ENCODE measurements at places on chromosomes 2 and 18. TPM values are rescaled to one million over a fixed set of nuclear protein-coding genes. Genes with fewer than 3 reads are reported as not detected.

UCN gene
- 6.5 TPM for total RNA-seq

GRCh38 chr18:56789004-56789888 lies 138.1 kb downstream of the WDR7 start:
- no peaks in the 10 kb centered on the region for H3K36me3 ChIP-seq
- peak; percentile 4 for DNase-seq
- H3K4me3 ChIP-seq: no peak overlapping the region
- H3K27me3 ChIP-seq: no peaks in the 10 kb centered on the region

RAB27B gene
- 1.6 TPM for total RNA-seq

DNA sequence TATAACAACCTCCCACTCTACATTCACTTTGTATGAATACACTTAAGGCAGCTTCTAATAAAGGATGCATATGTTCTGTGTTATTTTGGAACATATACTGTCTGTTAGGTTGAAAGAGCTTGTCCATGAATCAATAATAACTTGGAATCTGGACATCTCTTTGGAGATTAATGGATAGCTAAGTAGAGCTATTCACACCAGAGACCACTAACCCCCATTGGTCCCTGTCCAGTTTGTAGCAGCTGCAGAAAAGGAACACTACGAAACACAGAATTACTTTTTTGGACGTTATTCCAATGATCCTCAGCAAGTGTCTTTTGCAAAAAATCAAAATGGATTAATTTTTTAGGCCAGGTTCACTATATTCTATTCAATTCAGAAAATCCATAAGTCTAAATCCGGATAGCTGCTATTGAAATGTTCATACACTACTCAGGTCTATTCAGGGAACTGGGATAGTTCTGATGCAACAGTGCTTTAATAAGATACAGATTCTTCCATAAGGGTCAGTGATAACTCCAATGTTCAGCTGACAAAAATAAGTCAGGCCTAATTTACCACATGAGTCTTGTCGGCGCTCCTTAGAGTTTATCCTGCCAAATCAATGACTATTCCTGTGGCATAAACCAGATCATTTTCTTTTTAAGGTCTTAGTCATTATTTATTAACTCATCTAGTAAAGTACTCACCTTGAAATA lies 44.2 kb downstream of the NRXN1 start:
- no peak overlapping the region for H3K27ac ChIP-seq
- DNase-seq: no peak
- H3K4me3 ChIP-seq: no peak overlapping the region
- H3K36me3 ChIP-seq: no peaks in the 10 kb centered on the region
- no peaks in the 10 kb centered on the region for H3K27me3 ChIP-seq

ADCYAP1 gene
- 0.34 TPM for total RNA-seq

- H3K4me3 ChIP-seq: no peak overlapping the region
- no peaks in the 10 kb centered on the region for H3K27me3 ChIP-seq
- no peaks in the 10 kb centered on the region for H3K4me1 ChIP-seq
- H3K36me3 ChIP-seq: no peaks in the 10 kb centered on the region
These were observed 69.1 kb downstream of the TNFRSF11A start for GRCh38 chr18:62394006-62394763.

DNA sequence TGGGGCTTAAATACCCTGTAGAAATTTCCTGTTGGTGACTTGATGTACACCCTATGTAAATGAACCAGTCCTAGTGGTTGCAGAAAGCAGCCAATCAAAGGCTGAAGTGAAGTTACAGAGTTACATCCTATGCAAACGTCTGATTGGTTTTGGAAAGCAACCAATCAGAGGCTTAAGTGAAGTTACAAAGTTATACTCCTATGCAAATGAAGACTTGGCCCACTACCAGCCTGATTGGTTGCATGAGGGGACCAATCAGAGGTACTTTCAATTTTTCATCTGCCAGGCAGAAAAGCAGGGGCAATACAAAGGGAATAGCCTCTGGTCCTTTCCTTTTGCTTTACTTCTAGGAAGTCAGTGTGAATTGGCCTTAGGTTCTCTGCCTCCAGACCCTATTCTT lies 13.6 kb upstream of the ZNF397 start:
- H3K27ac ChIP-seq: no peak overlapping the region
- H3K4me3 ChIP-seq: no peak overlapping the region
- DNase-seq: no peak
- no peaks in the 10 kb centered on the region for H3K36me3 ChIP-seq

DNA sequence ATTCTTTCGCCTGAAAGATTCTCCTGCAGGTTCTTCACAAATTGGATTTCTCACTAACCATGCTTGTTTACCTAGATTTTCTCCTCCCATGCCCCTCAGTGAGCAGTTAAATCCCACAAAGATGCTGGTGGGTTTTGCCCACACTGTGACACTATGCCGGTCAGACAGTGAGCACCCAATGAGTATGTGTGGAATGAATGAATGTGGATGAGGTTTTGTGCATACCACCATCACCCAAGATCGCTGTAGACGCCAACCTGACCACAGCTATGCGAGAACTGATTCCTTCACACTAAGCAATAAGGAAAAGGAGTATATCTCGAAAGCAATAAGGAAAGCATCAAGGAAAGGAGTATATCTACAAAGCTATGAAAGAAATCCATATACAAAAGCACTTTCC lies 116.7 kb downstream of the PID1 start:
- H3K4me1 ChIP-seq: no peaks in the 10 kb centered on the region
- H3K27me3 ChIP-seq: no peaks in the 10 kb centered on the region
- no peak overlapping the region for H3K27ac ChIP-seq
- no peak for DNase-seq

All from naive thymus-derived CD4-positive, alpha-beta T cell (primary cell).